ENCODE measurements at places on chromosomes 7 and 10.

DNA sequence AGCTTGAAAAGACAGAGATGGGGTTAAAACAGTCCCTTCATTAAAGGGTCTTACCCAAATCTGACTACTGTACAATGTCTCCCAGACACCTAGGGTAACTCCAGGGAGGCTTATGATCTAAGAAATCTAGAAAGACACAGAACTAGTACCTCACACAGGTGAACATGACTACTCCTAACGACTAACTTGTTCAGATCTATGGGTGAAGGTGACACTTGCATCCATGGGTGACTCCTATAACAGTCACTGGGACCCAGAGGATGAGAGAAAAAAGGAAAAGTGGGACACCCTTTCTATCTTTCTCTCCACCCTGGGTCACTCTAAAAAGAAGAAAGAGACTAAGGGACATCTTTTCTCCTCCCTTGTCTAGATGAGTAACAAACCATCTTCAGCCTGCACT, 19.2 kb downstream of the AKR1C8 start:
- no peaks in the 10 kb centered on the region for H3K27me3 ChIP-seq
- no peak overlapping the region for H3K27ac ChIP-seq
- DNase-seq: no peak
- no peaks in the 10 kb centered on the region for H3K4me1 ChIP-seq

DNA sequence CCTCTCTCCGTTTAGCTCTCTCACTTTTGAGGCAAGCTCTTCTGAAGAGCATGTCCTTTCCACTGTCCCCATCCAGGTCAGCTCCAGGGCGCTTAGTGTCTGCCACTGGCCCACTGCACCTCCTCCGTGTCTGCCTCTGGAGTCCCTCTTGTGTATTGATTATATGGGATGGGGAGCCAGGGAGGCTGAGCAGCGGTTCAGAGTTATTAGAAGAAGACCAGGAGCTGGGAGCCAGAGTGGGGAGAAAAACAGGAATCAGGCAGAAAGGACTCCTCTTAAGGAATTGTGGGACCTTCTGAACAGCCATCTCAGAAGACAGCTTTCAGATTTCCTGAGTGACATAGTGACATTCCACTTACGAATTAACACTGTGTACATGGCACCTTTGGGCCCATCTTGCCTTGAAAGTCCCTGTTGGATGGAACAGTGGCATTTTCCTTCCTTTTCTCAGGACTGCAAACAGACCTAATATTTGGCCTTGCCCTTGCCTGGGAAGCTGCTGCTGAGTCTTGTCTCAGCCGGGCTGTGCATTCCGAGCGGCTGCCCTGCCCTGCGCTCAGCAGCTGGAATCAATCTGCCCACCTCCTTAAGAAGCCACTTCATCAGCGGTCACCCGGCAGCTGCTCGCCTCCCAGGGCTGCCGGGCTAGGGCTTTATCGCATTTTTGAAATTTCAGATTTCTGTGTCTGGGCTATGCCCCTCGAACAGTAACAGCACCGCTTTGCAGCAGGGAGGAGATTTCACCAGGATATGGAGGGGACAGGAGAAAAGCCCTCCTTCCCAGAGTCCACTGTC, 81.1 kb upstream of the PRKG1 start:
- H3K27ac ChIP-seq: no peak overlapping the region
- H3K36me3 ChIP-seq: no peaks in the 10 kb centered on the region
- no peak for DNase-seq
- H3K4me3 ChIP-seq: no peak overlapping the region
- peaks cover 36% of the 10 kb centered on the region for H3K27me3 ChIP-seq

GRCh38 chr10:64093946-64094535, 572.8 kb downstream of the REEP3 start:
- no peak overlapping the region for H3K27ac ChIP-seq
- no peak for DNase-seq
- H3K4me1 ChIP-seq: no peaks in the 10 kb centered on the region
- no peak overlapping the region for H3K4me3 ChIP-seq
- no peaks in the 10 kb centered on the region for H3K27me3 ChIP-seq

GRCh38 chr10:12689893-12690292, 311.6 kb downstream of the CCDC3 start:
- H3K4me1 ChIP-seq: no peaks in the 10 kb centered on the region
- no peak overlapping the region for H3K4me3 ChIP-seq
- DNase-seq: no peak
- peaks cover 27% of the 10 kb centered on the region for H3K36me3 ChIP-seq

GRCh38 chr7:26667514-26668133, 196.8 kb downstream of the SKAP2 start:
- no peak overlapping the region for H3K4me3 ChIP-seq
- peaks cover 18% of the 10 kb centered on the region for H3K4me1 ChIP-seq
- H3K36me3 ChIP-seq: peaks cover 9% of the 10 kb centered on the region
- no peak overlapping the region for H3K27ac ChIP-seq
- H3K27me3 ChIP-seq: no peaks in the 10 kb centered on the region

GRCh38 chr7:131950758-131951157, 394.3 kb upstream of the PODXL start:
- peaks cover 17% of the 10 kb centered on the region for H3K27me3 ChIP-seq
- H3K4me3 ChIP-seq: no peak overlapping the region
- H3K27ac ChIP-seq: no peak overlapping the region
- no peaks in the 10 kb centered on the region for H3K4me1 ChIP-seq
- DNase-seq: no peak

All from activated B cell treated with CpG ODN at 0.5 μM for 24 hours (primary cell).